ENCODE measurements at places on chromosomes 7 and 10.
A peak's percentile ranks its signal among the peaks of the same experiment; 100 is the strongest.

DNA sequence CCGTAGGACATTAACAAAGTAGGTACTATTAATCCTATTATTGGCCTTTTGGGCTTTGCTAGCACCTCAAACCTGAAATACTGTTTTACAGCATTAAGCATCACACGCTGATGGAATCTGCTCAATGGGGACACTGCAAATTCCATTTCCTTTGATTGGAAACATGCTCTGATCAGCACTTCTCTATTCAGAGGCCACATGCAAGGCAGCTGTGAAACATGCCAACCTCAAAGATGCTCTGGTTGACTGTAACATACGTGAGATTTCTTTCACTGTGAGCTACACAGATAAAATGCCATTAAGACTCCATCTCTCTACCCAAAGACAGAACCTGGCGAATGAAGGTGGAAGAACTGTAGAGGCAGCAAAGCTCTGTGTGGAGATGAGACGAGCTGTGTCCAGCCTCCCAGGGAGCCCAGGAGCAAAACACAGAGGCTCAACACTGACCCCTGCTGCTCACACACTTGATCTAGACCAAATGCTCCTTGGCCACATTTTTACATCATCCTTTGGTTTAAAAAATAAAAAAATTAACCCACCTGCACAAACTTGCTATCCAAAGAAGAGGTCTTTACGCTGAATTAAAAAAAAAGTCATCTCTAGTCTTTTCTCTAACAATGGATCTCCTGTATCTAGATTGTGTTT, 8.0 kb downstream of the RSU1 start:
- H3K36me3 ChIP-seq = no peaks in the 10 kb centered on the region
- no peak overlapping the region for H3K27ac ChIP-seq
- DNase-seq = peak; percentile 32
- H3K27me3 ChIP-seq = no peaks in the 10 kb centered on the region
- H3K4me1 ChIP-seq = peaks cover 47% of the 10 kb centered on the region

- no peak for DNase-seq
- H3K27ac ChIP-seq = peak overlapping the region; percentile 36
- H3K4me1 ChIP-seq = peaks cover 28% of the 10 kb centered on the region
- no peak overlapping the region for H3K4me3 ChIP-seq
Observed at GRCh38 chr10:79463578-79464496, 18.4 kb upstream of the ZCCHC24 start.

- H3K4me1 ChIP-seq = no peaks in the 10 kb centered on the region
- H3K27ac ChIP-seq = no peak overlapping the region
- H3K36me3 ChIP-seq = peaks cover 78% of the 10 kb centered on the region
- H3K27me3 ChIP-seq = no peaks in the 10 kb centered on the region
Observed at GRCh38 chr7:38743899-38744298, 112.7 kb upstream of the AMPH start.

- no peak overlapping the region for H3K4me3 ChIP-seq
- no peak for DNase-seq
- no peaks in the 10 kb centered on the region for H3K4me1 ChIP-seq
- no peaks in the 10 kb centered on the region for H3K36me3 ChIP-seq
- H3K27ac ChIP-seq = no peak overlapping the region
- no peaks in the 10 kb centered on the region for H3K27me3 ChIP-seq
Observed at GRCh38 chr7:118420888-118421287, 196.4 kb downstream of the ANKRD7 start.

- H3K36me3 ChIP-seq = no peaks in the 10 kb centered on the region
- no peak for DNase-seq
- no peak overlapping the region for H3K27ac ChIP-seq
- H3K4me3 ChIP-seq = no peak overlapping the region
Observed at GRCh38 chr10:72697716-72698115, 5.8 kb downstream of the MCU start.

- no peaks in the 10 kb centered on the region for H3K4me1 ChIP-seq
- H3K4me3 ChIP-seq = no peak overlapping the region
- no peak overlapping the region for H3K27ac ChIP-seq
- H3K27me3 ChIP-seq = no peaks in the 10 kb centered on the region
- no peaks in the 10 kb centered on the region for H3K36me3 ChIP-seq
Observed at GRCh38 chr7:135855846-135856245, 107.2 kb upstream of the FAM180A start.

GRCh38 chr7:24668927-24669635, 88.2 kb downstream of the GSDME start:
- H3K4me3 ChIP-seq = no peak overlapping the region
- no peaks in the 10 kb centered on the region for H3K36me3 ChIP-seq
- H3K27ac ChIP-seq = no peak overlapping the region
- H3K4me1 ChIP-seq = peaks cover 14% of the 10 kb centered on the region

GRCh38 chr7:92740134-92740533, 96.2 kb downstream of the CDK6 start:
- no peaks in the 10 kb centered on the region for H3K36me3 ChIP-seq
- DNase-seq = no peak
- no peaks in the 10 kb centered on the region for H3K27me3 ChIP-seq
- peaks cover 40% of the 10 kb centered on the region for H3K4me1 ChIP-seq

DNA sequence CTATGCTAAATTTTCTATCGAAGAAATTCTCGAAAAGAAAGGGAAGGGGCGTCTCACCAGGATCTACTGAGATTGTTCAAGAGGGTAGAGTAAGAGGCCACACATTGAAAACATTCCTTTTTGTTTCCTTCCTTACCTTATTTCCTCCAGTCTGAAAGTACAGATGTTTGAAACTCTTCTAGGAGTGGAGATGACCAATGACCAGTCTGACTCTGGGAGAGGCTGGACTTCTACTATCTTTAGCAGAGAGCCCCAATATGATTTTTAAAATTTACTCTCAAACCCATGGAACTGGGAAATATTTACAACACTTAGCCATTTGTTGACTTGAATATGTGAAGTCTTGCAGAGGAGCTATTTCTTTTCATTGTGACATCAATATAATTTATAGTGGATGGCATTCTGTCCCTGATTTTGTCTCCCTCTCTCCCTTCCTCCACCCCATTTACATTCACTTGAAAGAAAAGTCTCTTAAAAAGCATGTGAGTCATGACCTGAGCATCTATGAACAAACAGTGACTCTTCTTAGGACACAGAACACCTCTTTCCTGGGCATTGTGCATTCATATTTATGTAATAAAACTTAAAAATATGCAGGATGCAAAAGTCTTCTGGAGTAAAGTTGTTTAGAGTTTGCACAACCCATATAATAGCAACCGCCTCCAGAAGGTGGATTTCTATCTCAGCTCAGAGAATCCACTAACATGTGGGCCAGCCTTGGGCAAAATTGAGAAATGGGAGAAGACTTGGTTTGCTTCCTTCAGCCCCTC, 31.2 kb upstream of the BMPER start:
- H3K36me3 ChIP-seq = no peaks in the 10 kb centered on the region
- peak overlapping the region; percentile 11 for H3K27ac ChIP-seq

- no peak for DNase-seq
- no peaks in the 10 kb centered on the region for H3K36me3 ChIP-seq
- no peak overlapping the region for H3K4me3 ChIP-seq
Observed at GRCh38 chr7:97022491-97023306, 1.9 kb downstream of the DLX5 start.

GRCh38 chr10:48470893-48471805, 133.7 kb downstream of the ARHGAP22 start:
- peaks cover 10% of the 10 kb centered on the region for H3K27me3 ChIP-seq
- no peak overlapping the region for H3K27ac ChIP-seq
- no peak for DNase-seq
- H3K4me3 ChIP-seq = no peak overlapping the region
- no peaks in the 10 kb centered on the region for H3K36me3 ChIP-seq

DNA sequence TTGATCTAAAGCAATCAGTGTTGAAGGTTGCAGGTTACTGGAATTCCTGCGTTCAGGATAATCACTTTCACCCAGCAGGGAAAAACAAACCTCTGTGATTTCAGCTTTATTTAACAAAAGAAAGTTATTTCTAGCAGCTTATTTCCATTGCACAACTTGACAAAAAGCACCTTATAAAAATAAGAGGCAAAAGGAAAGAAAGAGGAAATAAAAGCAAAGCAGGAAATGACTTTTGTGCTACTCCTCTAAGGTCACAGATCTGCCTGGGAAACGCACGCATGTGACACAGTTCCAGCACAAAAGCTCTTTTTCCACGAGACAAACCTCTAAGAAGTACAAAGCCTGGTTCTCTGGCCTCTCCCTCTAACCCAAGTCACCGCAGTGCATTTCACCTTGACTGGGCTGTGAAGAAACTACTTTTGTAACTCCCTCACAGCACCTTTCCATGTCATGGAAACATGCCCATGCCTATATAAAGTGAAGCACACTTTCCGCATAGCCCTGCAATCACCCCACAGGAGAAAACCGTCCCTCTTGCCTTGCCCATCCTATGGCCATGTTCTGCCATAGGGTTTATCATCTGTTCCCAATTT, 870 bp downstream of the ANK3 start:
- peaks cover 10% of the 10 kb centered on the region for H3K4me1 ChIP-seq
- H3K27ac ChIP-seq = no peak overlapping the region
- H3K27me3 ChIP-seq = no peaks in the 10 kb centered on the region
- no peaks in the 10 kb centered on the region for H3K36me3 ChIP-seq
- H3K4me3 ChIP-seq = no peak overlapping the region
- DNase-seq = no peak

DNA sequence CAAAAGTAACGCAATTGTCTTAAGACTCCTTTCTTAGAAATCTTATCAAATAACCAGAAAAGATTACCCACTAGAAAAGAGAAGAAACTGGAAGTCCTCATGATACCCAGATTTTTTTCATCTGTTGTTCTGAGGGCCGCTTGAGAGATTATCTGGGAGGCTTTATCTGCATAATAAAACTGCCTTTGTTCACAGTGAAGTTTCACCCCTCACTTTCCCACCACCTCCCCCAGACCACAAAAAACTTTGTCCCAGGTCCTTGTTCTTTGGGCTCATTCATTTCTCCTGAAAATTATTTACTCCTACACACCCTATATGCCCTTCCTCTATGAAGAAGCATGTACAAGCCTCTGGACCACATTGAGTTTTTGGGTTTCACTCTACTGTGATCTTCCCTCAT, 745.1 kb upstream of the COBL start:
- H3K4me3 ChIP-seq = no peak overlapping the region
- no peaks in the 10 kb centered on the region for H3K27me3 ChIP-seq
- no peak overlapping the region for H3K27ac ChIP-seq

GRCh38 chr7:13725591-13725990, 263.9 kb downstream of the ETV1 start:
- H3K27me3 ChIP-seq = no peaks in the 10 kb centered on the region
- H3K27ac ChIP-seq = no peak overlapping the region
- H3K4me3 ChIP-seq = no peak overlapping the region

DNA sequence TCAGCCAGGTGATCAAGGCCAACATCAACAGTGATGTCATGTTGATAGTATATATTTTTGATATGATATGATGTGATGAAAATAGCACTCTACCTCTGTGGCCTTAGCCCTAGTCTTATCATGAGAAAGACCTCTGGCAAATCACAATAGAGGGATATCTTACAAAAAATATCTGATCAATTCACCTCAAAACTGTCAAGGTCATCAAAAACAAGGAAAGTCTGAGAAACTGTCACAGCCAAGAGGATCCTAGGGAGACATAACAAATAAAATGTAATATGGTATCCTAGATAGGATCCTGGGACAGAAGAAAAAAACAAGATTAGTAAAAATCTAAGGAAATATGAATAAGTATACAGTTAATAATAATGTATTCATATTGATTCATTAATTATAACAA, 92.6 kb downstream of the NRCAM start:
- H3K4me3 ChIP-seq = no peak overlapping the region
- H3K4me1 ChIP-seq = no peaks in the 10 kb centered on the region
- H3K27ac ChIP-seq = no peak overlapping the region
- no peaks in the 10 kb centered on the region for H3K36me3 ChIP-seq

DNA sequence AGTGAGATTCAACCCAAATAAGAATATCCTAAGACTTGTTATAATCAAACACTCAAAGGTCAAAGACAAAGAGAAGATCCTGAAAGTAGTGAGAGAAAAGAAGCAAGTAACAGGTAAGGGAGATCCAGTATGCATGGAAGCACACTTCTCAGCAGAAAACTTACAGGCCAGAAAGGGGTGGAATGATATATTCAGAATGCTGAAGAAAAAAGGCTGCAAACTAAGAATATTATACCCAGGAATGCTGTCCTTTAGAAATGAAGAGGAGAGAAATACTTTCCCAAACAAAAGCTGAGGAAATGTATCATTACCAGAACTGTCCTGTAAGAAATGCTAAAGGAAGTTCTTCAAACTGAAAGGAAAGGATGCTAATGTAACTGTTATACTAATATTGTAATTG, 12.6 kb upstream of the ZNF746 start:
- no peaks in the 10 kb centered on the region for H3K27me3 ChIP-seq
- DNase-seq = no peak
- H3K27ac ChIP-seq = no peak overlapping the region
- no peak overlapping the region for H3K4me3 ChIP-seq
- H3K36me3 ChIP-seq = no peaks in the 10 kb centered on the region
- H3K4me1 ChIP-seq = no peaks in the 10 kb centered on the region

DNA sequence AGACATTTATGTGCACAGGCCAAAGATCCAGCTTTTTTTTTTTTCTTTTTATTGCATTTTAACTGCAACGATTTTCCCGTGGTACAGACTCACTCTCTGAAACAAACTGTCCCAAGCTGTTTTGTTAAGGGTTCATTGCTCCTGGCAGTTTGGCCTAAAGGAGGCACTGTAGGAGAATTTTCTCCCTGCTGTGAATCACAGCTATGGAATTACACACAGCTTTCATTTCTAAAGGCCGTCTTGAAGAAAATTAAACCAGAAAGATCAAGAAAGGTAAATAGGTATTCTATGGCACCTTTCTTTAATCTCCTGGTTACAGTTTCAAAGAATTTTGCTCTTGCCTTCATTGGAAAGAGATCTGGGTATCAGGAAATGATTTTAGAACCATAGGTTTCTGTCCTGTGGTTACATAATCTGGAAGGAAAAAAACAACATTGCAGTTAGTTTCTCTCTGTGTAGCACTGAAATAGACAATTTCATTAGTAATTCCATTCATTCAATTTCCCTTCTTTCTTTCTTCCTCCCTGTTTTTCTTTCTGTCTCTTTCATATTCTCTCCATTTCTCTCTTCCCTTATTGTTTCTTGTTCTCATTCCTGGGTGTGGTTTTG, 51.2 kb downstream of the PDK4 start:
- H3K27ac ChIP-seq = peak overlapping the region; percentile 95
- peak overlapping the region; percentile 60 for H3K4me3 ChIP-seq
- H3K27me3 ChIP-seq = no peaks in the 10 kb centered on the region
- no peak for DNase-seq
- peaks cover 54% of the 10 kb centered on the region for H3K4me1 ChIP-seq

- H3K27ac ChIP-seq = no peak overlapping the region
- peaks cover 7% of the 10 kb centered on the region for H3K27me3 ChIP-seq
- no peak overlapping the region for H3K4me3 ChIP-seq
- DNase-seq = no peak
- H3K4me1 ChIP-seq = peaks cover 8% of the 10 kb centered on the region
- no peaks in the 10 kb centered on the region for H3K36me3 ChIP-seq
Observed at GRCh38 chr7:73974101-73974947, 53.6 kb upstream of the ELN start.

- no peaks in the 10 kb centered on the region for H3K4me1 ChIP-seq
- no peaks in the 10 kb centered on the region for H3K36me3 ChIP-seq
- H3K4me3 ChIP-seq = no peak overlapping the region
- DNase-seq = no peak
Observed at GRCh38 chr7:146720195-146720594, 603.6 kb downstream of the CNTNAP2 start.
